Memory B cell (primary cell): ENCODE measurements at places on chromosomes 6 and 20.

DNA sequence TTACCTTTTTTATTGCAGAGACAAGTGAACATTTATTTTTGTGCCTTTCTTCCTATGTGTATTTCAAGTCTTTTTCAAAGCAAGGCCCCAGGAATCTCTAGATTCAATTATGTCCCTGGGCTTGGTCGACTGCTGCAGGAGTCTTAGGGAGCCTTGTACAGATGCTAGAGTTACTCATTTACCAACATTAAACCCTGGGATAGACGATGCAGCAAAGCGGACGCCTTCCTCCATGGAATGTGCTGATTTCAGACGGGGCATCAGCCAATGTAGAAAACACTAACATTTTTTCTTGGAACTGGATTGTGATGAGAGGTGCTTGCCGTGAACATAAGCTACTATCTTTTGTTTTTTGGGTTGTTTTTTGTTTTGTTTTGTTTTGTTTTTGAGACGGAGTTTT, 55.9 kb downstream of the CD164 start:
- no peak for DNase-seq

- DNase-seq = no peak
These were observed 7.5 kb downstream of the SYCP2 start for GRCh38 chr20:59925899-59926298.

GRCh38 chr6:20875369-20875963, 341.2 kb downstream of the CDKAL1 start:
- no peak for DNase-seq

DNA sequence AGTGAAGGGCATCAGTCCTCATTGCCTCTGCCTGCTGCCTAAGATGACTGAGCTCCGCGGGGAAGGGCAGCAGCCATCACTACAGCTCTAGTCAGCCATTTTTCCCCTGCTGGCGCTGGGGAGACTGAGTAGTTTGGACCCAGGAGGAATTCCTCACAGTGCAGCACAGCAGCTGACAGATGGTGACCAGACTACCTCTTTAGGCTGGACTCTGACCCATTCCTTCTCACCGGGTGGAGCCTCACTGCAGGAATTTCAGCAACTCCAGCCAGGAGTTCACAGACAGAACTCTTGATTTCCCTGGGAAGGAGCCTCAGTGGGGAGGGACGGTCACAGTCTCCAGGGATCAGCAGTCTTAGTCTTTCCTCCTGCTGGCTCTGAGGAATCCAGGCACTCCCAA, 492.0 kb upstream of the MMS22L start:
- DNase-seq = no peak

DNA sequence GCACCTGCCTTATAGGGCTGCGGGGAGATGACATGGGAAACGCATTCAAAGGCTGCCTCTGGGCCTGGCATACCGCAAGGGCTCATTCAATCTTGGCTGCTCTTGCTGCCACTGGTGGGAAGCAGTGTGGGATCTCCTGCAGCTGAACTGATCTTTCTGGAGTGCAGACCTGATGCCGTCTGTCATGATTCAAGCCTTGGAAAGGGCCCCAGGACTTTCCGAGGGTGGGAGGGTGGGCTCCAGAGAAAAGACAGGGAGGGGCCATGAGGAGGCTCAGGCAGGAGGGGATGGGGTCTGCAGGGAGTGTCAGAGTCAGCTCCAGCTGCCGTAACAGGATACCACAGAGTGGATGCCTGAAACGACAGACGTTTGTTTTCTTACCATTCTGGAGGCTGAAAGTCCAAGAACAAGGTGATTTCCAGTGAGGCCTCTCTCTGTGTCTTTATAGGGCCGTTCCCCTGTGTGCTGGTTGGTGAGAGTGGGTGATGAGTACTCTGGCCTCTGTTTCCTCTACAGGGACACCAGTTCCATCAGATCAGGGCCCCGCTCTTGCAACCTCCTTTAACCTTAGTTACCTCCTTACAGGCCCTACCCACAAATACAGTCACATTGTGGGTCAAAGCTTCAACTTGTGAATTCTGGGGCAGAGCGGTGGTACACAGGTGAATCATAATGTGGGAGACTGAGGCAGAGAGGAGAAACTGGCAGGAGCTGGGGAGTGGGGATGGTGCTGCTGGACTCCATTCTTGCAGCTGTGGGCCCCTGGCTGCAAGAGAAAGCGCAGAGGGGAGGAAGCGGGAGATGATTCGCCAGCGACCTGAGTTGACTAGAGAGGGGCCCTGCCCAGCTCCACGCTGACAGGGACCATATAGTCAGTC, 148.4 kb downstream of the SYCP2 start:
- DNase-seq = no peak

- no peak for DNase-seq
These were observed 11.6 kb downstream of the TMEM30A start for GRCh38 chr6:75273009-75273408.

DNA sequence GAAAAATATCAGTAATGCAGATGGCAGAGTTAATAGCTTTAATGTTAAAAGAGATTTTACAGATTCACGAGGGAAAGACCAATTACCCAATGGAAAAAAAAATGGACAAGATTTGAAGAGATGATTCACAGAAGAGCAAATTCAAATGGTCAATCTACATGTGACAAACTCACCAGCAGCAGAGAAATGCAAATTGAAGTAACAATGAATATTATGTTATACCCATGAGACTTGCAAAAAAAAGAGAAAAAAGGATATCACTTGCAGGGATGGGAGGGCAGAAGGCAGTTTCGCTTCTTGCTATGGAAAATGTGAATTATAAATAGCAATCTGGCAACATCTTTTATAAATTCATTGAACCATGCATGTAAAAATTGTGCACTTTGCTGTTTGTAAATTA, 55.9 kb downstream of the PROKR2 start:
- no peak for DNase-seq

DNA sequence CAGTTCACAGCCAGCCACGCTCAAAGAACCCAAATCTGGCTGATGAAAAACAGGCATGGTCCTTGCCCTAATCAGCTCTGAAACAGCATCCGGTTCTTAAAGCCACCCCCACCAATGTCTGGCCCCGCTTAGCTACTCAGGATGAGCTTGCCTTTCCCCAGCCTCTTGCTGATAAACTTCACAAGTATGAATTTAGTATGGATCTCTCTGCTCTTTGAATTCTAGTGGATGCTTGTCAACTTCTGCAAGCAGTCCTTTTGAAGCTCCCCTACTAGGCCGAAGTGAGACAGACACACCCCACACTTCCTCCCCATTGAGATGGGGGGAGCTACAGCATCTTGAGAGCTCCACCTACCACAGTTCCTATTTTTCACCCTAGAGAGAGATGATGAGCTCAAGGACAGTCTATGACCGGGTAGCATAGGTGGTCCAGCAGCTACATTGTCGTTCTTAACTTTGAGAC, 36.7 kb downstream of the EBF4 start:
- DNase-seq = no peak

DNA sequence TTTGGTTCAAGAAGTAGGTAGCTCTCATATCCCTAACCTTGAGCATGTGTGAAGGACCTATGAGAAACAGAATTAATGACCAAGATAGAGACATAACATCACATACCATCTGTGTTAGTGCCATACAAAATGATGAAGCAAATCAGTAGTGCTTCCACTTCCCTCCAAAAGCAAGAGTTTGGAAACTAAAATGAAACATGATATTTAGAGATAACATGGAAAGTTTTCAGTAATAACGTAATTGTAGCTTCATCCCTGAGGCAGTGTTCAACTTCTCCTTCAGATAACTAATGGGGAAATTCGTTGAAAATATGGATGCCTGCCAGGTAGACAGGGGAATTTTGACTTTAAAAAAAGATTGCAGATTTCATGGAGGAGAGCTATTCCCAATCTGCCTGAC, 248.4 kb upstream of the IRAK1BP1 start:
- no peak for DNase-seq

DNA sequence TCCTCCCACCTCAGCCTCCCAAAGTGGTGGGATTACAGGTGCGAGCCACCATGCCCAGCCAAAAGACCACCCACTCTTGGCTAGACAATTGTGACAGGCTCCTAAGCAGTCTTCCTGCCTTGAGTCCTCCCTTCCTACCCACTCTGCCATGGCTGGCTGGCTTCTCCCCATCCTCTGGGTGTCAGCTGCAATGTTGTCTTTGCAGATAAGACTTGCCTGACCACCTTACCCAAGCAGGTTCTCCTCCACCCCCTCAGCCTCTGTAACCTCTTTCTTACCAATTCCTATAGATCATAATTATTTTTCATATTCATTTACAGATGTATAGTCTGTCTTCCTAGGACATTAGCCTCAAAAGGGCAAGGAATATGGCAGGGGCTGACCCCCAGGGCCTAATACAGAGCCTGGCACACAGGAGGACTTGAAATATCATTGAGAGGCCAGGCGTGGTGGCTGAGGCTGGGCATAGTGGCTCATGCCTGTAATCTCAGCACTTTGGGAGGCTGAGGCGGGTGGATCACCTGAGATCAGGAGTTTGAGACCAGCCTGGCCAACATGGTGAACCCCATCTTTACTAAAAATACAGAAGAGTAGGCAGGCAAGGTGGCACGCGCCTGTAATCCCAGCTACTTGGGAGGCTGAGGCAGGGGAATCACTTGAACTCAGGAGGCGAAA, 28.7 kb upstream of the SPAG4 start:
- DNase-seq = no peak

- DNase-seq = no peak
These were observed 15.0 kb downstream of the C20orf173 start for GRCh38 chr20:35514371-35514932.
